ENCODE measurements at places on chromosomes 3 and 15. TPM values are rescaled to one million over a fixed set of nuclear protein-coding genes. Genes with fewer than 3 reads are reported as not detected.

Gene GOLGA8S
- 0.21 TPM for total RNA-seq

Gene RHCG
- 0.16 TPM for total RNA-seq

Gene ISLR
- total RNA-seq, result 110 TPM

Gene CLDN16
- total RNA-seq, result 0.37 TPM

Gene SPTSSB
- total RNA-seq, result 74.9 TPM

Gene AMIGO3
- not detected for total RNA-seq

Gene DUOXA2
- total RNA-seq, result 0.42 TPM

Gene DAZL
- total RNA-seq, result not detected

Gene SAMMSON
- 0.21 TPM for total RNA-seq

Gene ABI3BP
- total RNA-seq, result 103 TPM

Gene OXSM
- 8.7 TPM for total RNA-seq

Gene DUOX2
- 1.5 TPM for total RNA-seq

Gene CTXN2
- not detected for total RNA-seq

Gene CYP1A2
- not detected for total RNA-seq

Gene CPN2
- not detected for total RNA-seq

Gene PP2D1
- not detected for total RNA-seq

Gene NPAP1
- 0.58 TPM for total RNA-seq

Gene FBLN2
- 132 TPM for total RNA-seq

Gene HRH1
- total RNA-seq, result 19.0 TPM

Gene DLL4
- 11.8 TPM for total RNA-seq

Gene HCLS1
- total RNA-seq, result 11.6 TPM

Gene GLDN
- 1.9 TPM for total RNA-seq

Data from urinary bladder (tissue), 4 donors.